ENCODE measurements at places on chromosomes 7 and 10.

- DNase-seq = no peak
Observed at GRCh38 chr10:110576220-110576619, 8.7 kb downstream of the SMC3 start.

DNA sequence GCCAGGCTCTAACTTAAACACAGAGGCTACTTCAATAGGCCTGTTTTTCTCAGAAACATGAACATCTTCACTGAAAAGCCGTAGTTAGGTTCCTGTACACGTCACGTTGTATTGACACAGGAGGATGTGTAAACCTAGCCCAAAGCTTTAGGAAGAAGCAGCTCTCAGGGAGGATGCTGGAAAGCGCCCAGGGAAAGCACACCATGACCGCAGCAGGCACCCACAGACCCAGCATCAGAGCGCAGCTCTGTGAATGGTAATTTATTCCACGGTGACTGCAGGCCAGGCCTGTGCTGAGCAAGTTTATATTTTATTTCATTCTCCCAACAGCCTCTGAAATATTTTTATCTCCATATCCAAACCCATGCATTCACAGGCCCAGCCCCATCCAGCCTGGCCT, 51.1 kb downstream of the ASB13 start:
- DNase-seq = no peak

DNA sequence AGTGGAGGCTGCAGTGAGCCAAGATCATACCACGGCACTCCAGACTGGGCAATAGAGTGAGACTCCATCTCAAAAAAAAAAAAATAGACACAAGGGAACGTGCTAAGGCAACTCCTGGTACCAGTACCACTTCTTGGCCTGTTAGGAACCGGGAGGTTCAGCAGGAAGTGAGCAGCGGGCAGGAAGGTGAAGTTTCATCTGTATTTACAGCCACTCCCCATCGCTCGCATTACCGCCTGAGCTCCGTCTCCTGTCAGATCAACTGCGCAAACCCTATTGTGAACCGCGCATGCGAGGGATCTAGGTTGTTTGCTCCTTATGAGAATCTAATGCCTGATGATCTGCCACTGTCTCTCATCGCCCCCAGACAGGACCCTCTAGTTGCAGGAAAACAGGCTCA, 69.9 kb upstream of the FOXK1 start:
- no peak for DNase-seq

DNA sequence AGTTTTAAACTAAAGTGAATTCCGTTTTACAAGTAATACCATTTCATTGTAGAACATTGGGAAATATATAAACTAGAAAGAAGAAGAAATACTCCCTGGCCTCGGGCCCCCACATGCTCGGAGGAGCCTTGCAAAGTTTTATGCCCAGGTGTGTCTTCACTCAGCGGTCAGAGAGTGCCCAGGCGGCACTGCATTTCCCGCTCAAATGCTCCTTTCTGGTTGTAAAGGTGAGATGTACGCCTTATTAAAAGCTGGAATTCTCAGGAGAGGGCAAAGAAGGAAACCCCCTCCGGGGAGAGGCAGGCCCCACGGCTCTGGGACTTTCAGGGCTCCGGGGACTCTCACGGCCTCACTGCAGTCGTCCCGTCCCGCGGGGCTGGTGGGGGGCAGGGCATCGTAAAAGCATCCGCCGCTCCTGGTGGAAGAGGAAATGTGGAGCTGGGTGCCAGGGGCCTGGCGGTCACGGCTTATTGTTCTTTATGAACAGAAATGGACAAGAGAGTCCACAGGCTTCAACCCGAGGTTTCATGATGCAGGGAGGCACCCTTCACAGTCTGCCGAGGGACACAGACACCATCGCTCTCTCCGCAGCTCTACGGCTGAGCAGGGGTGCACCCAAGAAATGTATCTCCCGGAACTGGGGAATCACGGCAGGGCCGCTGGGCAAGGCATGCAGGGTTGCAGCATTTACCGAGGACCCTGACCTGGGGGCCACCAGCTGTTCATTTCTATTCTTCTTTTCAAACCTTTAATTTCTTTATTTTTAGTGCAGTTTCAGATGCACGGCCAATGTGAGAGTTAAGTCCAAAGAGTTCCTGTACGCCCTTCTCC, 47.7 kb upstream of the INPP5A start:
- DNase-seq = no peak

DNA sequence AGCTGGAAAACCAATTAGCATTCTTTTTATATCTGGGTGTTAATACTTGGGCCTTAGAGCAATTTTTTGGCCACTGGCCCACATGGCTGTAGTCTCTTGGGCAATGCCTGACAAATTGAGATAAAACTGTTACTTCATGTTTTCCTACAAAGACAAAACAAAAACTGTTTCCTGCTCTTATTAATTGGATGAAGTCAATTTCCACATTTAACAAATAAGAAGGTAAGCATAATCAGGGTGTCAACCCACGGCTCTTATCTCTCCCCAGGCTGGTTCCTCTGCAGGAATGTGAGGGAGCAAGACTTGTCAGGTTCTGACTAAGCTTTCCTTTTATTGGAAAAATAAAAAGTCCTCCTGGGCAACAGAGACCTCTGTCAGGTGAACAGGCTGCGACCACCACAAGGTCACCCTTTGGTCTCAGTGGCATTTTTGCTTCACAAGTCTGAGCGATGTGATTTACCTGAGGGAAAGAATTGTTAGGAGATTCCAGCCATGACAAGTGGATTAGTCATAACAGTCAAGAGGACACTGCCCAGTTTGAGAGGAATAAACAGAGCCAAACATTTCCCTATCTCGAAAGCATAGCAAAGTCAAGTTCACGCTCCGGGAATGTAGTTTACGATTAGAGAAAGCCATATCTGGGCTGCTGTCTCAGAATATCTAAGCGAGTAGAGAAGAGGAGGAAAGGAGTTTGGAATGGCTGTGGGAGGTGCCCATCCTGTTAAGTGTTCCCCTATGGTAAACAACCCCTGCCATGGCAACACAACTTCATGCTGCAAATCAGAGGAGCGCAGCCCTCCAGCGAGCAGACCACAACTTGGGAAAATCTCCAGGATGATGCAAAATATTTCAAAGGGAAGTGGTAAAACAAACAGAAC, 144.4 kb downstream of the TES start:
- DNase-seq = peak; percentile 67

DNA sequence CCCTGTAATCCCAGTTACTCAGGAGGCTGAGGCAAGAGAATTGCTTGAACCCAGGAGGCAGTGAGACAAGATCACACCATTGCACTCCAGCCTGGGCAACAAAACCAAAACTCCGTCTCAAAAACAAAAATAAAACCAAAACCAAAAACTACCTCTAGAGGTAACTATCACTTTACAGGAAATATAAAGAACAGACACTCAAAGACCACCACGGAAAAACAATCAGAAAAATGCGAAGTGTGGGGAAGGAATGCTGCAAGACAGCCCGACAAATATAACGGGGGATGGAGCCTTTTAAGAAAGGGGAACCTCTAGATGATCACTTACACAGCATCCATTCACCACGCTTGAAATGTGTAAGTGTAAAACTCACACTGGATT, 4.3 kb downstream of the HNRNPF start:
- DNase-seq = no peak

DNA sequence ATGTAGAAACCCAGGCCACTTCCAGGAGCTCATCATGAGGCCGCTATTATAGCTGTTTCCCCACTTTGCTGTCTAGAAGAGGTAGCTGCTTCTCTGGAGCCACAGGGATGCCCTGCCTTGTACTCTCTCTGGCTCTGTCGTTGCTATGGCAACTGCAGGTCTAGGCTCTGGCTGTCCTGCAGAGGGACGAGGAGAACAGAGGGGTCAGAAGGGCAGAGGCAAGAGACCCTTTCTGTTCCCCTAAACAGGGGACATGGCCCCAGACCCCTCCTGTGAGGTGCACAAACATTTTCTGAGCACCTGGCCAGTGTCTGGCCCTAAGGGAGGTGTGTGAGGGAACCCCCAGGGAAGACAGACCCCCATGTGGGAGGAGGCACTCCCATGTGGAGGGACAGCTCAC, 31.4 kb downstream of the ITPRIP start:
- DNase-seq = no peak

- peak; percentile 21 for DNase-seq
Observed at GRCh38 chr10:103281753-103282152, 4.8 kb downstream of the INA start.

DNA sequence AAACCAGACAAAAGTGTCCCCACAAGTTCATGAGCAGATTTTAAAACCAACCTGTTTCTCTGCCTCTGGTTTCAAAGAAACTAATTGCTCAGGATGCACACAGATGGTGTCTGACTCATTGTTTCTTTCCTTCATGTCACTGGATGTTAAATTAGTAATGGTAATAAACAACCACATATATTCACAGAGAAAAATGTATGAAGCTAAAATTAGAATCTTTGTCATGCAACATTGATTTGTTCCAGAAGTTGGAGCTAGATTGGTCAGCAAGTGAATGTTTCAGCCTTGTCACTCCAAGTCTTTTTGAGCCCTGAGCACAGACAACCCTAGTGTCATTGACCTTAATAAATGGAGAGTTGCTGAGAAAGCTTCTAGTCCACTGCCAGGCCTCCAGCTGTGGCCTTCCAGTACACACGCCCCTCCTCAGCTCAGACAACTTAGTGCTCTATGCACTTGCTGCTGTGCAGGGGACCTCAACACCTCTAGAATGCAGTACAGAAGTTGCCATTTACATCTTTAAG, 175.9 kb downstream of the CCDC71L start:
- no peak for DNase-seq

- DNase-seq = no peak
Observed at GRCh38 chr7:44206008-44206407, 5.2 kb downstream of the YKT6 start.

DNA sequence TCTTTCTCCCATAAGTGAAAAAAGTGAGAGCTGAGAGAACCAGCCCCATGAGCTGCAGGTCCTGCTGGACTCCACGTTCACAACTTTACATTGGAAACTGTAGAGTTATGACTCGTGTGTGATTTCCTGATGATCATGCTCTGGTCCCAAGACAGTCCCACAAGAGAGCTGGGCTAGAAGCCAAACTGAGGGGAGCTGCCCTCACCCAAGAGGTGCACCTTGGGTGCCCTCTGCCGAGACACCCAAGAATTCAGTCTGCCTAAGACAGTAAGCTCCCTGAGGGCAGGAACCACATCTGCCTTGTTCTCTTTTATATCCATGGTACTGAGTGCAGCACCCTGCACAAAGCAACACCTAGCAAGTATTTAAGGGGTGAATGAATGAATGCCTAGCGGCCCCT, 112.8 kb upstream of the SFMBT2 start:
- no peak for DNase-seq

- DNase-seq = no peak
Observed at GRCh38 chr10:77431209-77431611, 206.4 kb downstream of the KCNMA1 start.

All from left renal pelvis (tissue), 4 donors.